ENCODE measurements at places on chromosomes 6 and 20.
A peak's percentile ranks its signal among the peaks of the same experiment; 100 is the strongest.

- no peak for DNase-seq
Observed at GRCh38 chr6:136763716-136764516, 28.4 kb downstream of the MAP3K5 start.

DNA sequence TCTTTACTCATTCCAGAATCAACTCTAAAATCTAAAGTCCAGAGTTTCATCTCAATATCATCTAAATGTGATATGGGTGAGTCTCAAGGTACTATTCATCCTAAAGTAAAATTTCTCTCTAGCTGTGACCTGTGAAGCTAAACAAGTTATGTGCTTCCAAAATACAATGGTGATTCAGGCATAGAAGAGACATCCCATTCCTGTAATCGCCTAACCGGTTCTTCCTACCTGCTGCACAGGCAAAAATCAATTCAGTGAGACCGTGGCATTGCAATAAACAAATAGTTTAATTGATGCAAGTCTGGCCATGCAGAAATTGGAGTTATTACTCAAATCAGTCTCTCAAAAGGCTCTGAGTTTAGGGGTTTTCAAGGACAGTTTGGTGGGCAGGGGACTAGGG, 232.8 kb downstream of the UBE3D start:
- no peak for DNase-seq

- DNase-seq, result no peak
Observed at GRCh38 chr6:129577691-129578090, 132.3 kb downstream of the ARHGAP18 start.

DNA sequence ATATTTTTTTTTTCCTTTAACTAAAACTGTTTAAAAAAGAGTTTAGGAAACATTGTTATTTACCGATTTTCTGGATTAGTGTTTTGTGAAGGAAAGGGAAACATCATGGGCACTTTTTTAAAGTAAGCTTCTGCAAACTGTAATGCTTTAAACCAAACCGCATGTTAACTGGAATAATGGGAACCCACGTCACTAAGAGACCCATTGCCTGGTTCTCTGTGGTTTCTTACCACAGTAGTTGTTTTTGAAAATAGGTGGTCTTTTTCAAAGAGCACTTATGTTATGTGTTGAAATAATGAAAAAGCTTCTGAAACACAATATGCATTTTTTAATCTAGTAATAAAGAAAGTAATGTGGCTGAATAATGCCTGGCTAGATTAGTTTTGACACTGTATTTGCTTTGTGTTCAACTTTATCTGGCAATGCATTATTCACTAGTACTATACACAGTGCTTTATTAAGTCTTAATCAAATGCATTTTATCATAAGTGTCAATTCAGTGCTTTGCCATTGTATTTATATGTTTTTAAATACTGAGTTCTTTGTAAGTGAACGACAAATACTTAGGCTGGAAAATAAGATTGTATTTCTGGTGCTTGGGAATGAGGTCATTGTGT, 754.1 kb upstream of the FLRT3 start:
- DNase-seq, result no peak

DNA sequence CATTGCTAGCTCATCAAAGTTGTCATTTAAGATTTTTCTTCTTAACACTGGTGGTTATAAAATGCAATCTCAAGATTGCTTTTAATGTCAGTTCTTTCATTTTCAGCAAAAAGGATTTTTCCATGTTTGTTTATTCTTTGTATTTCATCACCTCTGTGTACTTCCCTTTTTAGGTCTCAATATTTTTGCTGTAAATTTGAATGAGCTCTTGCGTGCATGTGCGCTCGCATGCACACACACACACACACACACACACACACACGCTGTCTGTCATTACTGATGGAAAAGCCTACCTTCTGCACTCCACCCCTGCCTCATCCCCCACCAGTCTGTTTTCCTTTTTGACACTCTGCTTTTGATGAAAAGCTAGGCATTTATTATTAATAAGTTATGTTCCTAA, 85.3 kb upstream of the FYN start:
- DNase-seq, result no peak

DNA sequence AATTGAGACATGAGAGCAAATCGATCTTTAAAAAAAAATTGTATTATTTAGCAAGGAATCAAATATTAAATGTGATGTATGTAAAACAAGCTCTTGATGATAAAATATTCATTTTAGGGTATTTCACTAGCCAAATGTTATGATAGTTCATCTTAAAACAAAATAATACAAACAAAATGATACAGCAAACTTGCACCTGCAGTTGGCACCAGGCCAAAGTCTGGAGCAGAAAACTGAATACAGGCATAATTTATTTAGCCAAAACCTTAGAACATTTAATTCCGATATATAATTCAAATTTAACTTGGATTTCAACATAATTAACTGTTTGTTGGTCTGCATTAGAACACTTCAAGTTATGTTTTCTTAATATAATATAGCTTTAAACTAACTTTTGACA, 60.9 kb downstream of the EPHA7 start:
- DNase-seq, result no peak

- no peak for DNase-seq
Observed at GRCh38 chr6:111799576-111800258, 73.5 kb downstream of the FYN start.

GRCh38 chr20:6660441-6660840, 107.0 kb upstream of the BMP2 start:
- no peak for DNase-seq

- DNase-seq, result no peak
Observed at GRCh38 chr20:60729135-60729900, 522.7 kb upstream of the CDH4 start.

DNA sequence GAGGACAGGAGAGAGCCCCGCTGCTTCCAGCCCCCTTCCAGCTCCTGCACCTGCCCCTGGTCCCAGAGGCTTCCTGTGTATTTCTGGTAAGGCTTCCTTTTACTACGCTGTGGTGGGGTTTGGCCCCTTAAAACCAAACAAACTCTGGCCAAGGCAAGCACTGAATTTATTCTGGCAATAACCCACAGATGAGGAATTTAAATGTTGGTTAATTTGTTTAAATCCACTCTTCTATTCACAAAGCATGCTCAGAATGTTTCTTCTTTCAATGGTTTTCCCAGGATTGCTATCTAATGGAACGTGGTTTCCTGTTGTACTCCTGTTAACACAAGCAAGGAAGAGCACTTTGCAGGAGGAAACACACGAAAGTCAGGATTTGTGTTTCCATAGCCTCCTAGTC, 236.5 kb upstream of the FOXQ1 start:
- DNase-seq, result no peak

DNA sequence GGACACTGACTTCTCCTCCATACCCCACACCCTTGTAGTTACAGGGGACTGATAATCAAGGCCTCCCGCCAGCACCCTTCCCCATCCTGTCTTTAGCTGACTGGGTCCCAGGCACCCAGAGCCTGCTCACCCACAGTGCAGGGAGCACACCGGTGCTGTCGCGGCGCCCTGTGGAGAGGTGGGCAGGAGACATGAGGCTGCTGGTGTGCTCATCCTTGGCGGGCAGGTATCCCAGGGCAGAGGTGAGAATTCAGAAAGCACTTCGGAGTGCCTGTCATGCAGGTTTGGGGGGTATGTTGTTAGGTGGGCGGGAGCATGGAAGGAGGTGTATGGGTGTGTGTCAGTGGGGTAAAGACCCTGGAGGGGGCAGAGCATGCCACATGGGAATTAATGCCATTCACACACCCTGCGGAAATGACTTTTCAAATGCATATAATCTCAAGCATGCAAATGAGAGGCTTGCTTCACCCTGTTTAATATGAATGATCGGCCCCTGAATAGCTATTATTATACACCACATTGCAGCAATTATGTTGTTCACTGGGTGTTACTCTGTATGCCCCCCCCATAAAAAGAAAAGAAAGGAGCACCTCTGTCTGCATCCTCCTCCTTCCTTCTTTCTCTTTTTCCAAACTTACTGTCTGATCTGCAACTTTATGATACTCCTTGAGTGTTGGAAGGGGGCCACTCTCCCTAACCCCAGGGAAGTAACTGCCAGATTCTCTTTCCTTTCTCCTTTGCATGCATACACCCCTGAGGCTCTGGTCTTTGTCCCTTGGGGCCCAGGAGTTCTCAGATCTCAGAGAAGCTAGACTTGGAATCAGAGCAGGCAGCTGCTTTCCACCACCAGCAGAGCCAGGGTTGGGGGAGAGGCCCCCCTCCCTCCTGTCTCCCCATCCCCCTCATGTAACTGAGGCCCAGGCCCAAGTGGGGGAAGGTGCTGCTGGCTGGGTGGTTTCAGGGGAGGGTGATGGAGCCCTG, 16.0 kb downstream of the FOXP4 start:
- DNase-seq, result no peak

GRCh38 chr6:132715204-132715603, 1.3 kb upstream of the VNN1 start:
- no peak for DNase-seq

- DNase-seq, result no peak
Observed at GRCh38 chr20:9038791-9039535, 29.9 kb upstream of the PLCB4 start.

DNA sequence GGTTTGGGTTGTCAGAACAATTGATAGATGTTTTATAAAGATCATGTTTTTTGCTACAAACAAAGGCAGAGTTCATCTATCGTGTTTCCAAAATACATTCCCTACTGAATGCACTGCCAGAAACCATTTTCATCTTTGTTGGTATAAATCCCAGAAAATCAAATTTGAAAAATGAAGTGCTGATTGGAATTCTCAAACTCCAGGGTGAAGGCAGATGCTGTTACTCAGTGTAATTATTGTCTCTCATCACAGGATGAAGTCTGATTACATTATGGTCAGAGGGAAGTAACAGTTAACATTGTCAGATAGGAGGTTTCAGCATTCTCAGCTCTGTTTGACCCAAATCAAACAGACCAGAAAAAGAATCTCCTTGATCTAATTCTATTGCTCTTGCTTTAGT, 198.4 kb upstream of the KCNK16 start:
- DNase-seq, result no peak

- peak; percentile 57 for DNase-seq
Observed at GRCh38 chr20:9407805-9408421, 106.5 kb upstream of the LAMP5 start.

DNA sequence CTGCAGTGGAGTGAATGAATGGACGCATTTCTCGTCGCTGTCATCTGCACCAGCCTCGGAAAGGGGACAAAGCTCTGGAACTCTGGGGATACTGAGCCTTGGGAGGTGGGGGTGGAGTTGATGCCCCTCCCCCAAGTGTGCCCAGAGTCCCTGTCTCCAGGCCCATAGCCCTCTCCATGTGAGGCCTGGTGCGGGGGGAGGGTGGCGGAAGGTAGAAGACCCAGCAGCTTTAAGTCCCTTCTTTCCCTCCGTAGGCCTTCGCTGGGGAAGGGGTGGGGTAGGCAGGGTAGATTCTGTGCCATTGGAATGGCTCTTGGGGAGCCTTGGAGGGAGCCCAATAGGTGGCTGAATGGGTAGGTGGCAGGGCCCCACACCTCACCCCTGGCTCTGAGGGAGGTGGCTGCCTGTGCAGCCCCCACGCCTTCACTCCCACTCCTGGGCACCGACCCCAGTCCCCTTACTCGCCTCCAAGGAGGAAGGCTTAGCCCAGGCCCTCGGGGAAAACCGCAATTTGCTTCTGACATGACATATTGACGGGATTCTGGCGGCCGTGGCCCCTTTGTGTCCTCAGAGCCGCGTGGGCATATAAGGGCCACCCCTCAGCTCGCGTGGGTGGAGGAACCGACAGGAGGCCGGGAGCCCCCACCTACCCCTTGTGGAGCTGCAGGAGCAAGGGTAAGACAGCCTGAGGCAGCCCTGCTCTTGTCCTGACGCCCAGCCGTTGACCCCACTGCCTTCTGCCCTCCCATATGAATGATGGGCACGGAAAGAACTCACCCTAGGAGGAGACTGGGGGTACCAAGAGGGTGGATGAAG, at the start of gene BPIFB3:
TSS of gene BPIFB3 (plus strand) at position 613 of the 816 bp plus-strand sequence. CDS start 1,533 bp downstream, outside the sequence.
- no peak for DNase-seq

DNA sequence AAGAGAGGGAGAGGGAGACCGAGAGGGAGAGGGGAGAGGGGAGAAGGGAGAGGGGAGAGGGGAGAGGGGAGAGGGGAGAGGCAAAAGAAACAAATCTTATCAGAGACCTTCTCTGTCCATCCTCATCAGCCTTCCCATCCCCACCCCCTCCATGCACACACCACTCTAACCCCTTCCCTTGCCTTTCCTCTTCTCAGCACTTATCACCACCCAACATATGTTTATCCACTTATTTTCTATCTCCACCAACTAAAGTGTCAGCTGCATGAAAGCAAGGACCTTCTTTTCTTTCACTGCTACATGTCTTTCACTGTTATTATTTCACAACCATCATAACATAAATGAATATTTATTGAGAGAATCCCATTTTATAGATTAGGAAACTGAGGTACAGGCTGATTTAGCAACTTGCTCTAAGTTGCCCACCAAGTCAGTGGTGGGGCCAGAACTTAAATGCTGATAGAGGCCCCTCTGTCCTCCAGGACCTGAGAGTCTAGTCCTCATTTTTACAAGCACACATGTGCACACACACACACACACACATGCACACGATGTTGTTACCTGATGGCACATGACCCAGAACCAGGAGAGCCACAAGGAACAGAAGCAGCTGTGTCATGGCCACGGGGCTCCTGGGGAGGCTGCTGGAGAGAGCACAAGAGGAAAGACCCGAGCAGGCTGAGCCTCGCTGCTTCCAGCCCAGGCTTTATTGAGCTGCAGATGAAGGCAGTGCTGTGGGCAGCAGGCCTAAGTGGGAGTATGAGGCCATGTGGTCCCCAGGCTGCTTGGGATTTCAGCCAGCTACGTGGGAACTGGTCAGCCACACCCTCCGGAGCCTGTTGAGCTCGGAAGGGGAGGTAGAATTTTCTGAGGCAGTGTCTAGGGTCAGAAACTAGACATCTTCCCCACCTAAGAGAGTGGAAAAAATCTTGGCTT, 2.3 kb downstream of the DEFB124 start:
- DNase-seq, result no peak

DNA sequence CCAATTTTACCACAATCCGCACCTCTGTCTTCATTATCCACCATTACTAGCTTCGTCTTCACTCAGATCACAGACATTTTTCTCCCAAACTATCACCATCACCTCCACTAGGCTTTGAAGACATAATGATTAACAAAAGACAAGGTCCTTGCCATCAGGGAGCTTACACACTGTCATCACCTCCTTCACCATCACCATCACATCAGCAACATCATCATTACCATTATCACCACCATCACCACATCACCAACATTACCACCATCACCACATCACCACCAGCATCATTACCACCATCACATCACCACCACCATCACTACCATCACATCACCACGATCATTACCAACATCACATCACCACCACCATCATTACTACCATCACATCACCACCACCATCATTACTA, 4.4 kb upstream of the SLC22A7 start:
- DNase-seq, result no peak

DNA sequence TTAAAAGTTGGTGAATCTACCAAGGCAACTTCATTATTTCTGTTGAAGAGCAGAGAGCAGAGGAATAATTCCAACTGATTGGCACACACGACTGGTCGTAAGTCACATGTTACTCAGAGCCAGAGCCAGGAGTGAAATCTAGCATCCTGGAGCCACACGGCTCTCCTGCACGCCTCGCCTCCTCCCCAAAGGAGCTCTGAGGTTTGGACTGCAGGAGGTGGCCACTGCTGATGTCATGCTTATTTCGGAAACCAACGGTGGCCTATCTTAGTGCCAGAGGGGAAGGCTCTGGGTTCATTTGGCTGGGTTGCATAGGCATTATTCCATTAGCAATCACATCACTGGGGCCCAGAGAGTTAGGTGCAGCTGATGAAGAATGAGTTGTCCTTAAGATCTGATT, 123.5 kb upstream of the RALGAPA2 start:
- DNase-seq, result no peak

Measured in HS-27A (cell line).